Stimulated activated CD4-positive, alpha-beta T cell treated with anti-CD3 and anti-CD28 coated beads, Interleukin-1b, Interleukin-23, amount 100 ng/mL, for 1 hour (primary cell): ENCODE measurements at places on chromosomes 7 and 10.

DNA sequence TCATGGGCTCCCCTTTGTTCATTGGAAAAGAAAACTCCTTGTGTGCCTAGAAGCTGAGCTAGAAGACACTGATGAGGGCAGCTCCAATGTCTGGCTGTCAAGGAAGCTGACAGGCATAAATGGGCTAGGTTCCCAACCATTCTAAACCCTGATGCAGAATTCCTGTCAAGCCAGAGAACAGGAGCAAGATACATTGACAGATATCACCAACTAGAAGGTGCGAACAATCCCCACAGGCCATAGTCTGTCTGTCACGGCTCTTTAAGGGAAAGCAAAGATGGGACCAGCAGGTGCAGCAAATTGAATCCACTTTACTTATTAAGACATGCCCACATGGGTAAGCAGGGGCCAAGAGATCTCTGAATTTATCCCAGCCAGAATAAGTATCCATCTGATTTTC is 617.9 kb upstream of the POT1 start:
- no peak for DNase-seq

DNA sequence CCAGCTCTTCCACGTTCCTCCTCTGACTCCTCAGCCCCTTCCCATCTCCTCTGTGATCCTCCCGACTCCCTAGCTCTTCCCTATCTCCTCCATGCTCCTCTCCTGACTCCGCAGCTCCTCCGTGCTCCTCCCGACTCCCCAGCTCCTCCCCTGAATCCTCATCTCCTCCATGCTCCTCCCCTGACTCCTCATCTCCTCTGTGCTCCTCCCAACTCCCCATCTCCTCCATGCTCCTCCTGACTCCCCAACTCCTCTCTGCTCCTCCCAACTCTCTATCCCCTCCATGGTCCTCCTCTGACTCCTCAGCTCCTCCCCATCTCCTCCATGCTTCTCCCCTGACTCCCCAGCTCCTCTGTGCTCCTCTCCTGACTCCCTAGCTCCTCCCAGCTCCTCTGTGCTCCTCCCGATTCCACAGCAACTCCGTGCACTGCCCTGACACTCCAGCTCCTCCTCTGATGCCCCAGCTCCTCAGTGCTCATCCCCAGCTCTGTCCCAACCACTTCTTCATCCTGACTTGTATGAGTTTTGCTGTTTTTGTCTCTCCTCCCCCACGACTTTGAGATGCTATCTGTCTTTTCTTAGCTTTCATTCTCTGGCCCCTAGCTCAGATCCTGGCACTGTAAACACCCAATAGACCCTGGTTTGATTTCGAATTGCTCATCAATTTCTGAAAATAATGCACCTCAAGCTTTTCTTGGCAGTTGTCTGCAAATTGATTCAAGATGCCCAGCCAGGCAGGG is 38.3 kb downstream of the OAT start:
- no peak for DNase-seq

DNA sequence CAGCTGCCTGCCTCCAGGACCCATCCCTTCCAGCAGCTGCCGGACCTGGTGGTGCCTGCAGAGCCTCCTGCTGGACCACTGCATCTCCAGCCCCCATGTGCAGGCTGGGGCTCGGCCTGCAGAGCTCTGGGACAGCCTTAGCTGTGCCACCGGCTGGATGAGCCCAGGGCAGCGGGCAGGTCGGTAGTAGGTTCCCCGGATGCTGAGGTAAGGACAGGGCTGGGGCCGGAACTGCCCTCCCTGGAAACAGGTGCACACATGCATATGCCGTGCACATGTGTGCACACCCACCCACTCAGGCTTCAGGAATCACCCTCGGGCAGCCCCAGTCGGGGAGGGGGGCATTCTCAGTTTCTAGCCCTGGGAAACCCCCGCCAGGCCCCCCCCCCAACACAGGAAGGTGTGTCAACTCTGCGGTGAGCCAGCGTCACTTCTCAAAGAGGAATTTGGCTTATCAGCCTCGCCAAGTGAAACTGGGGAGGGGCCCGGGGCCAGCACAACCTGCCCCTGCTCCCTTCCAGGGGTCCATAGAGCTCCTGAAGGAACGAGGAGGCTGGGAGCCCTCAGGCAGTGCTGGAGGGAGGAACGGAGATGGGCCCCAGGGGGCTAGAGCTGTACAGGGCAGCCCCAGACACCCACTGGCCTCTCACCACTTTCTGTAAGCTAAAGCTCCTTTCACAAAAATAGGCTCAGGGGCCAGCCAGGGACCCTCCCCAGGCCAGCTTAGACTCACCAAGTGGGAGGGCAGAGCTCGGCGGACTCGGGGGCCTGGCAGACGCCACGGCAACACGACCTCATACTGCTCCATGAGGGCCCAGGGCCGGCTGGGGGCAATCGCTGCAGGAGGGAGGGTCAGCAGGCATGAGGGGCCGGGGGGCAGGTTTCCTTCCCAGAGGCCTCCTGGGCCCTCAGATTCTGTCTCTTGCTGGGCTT is 1.7 kb downstream of the ADAM8 start:
- peak; percentile 57 for DNase-seq

GRCh38 chr10:119693262-119693957 is 32.4 kb upstream of the INPP5F start:
- no peak for DNase-seq

DNA sequence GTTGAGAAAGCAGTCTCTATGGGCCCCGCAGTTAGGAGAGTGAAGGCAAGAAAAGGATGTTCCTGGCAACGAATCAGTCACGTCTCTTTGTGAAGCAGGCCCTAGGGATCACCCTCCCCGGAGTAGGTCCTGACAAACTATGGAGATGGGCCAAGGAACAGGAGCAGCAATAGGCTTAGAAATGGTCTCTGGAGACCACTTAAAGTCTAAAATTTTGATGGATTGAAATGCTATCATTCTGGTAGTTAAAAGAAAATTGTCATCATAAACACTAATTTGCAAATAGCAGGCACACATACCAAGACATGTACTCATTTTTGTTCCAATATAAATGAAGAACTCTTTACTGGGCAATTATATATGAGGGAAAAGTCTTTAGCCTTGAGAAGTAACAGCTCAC is 123.5 kb downstream of the ITGB8 start:
- no peak for DNase-seq

GRCh38 chr7:103051519-103051918 is 23.1 kb downstream of the FBXL13 start:
- DNase-seq: no peak

GRCh38 chr10:124124123-124124768 is 30.8 kb upstream of the CHST15 start:
- no peak for DNase-seq

DNA sequence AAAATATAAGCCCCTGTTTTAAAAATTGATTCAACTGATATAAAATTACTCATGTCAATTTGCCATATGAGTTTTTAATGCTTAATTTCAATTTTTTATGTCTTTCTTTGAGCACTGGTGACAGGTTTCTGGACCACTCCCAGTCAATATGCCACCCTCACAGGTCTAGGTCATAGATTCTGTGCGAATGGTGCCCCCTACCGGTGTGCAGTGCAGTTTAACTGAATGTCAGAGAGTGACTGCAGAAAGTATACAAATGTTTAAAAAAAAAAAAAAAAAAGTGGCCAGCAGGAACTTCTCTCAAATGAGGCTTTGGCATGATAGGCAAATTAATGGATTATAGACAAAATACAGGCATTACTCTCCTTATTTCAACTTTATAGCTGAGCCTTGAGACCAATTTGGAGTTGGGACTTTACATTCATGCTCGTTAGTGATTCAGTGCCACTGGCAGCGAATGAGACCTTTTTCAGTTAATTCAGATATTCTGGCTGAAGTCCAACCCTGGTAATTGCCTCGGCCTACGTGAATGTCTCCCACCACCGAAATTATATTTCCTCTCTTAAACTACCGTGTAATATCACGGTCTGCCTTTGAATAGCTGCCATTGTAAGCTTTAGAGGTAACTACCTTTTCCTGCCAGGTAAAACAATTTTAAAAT is 427.6 kb downstream of the PHTF2 start:
- DNase-seq: no peak

GRCh38 chr10:74145133-74145532 is 5.5 kb downstream of the AP3M1 start:
- DNase-seq: no peak

DNA sequence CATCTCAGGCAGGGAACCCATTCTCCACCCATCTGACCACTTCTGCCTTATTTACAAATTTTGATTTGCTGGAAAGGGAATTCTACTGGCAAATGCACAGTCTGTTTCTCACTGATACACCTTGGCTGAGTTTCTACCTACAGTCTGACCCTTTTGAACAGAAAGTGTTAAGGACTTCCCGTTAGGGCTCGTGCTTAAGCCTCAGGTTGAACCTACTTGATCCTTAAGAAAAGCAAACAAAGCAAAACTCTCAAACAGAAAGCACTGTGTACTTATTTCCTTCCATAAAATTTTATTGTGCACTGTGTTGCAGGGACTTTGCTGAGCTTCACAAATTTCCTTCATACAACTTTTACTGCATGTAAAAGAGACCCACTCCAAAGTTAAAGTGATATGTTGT is 367.8 kb downstream of the NRG3 start:
- no peak for DNase-seq

GRCh38 chr10:62696798-62697197 is 107.7 kb upstream of the ADO start:
- DNase-seq: no peak

- DNase-seq: no peak
These were observed 15.7 kb downstream of the SDHAF3 start for GRCh38 chr7:97133159-97133558.

- no peak for DNase-seq
These were observed 11.5 kb upstream of the YAE1 start for GRCh38 chr7:39554583-39555165.

DNA sequence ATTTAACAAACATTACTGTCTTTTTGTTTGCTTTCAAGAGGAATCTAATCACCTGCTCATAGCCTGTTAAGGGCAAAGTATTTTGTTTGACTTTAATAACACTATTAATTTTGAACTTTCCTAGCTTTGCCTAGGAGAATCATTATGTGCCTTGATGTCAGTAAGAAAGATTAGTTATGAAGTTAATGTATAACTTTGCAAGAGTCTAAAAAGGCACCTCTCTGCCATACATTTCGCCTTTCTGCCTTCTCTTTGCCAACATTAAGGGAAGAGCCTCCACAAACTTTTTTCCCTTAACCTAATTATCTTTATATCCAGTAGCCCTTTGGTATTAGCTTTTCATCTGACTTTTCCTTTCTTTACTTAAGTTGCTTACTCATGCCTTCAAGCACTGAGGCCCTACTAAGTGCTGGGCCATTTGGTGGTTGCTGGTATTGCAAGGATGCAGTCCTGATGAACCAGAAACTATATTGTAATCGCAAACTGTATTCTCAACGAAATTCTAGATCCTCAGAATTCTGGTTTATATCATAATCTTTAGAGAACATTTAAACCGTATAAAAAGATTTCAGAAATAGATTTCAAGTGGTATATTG is 108.5 kb downstream of the SND1 start:
- no peak for DNase-seq

DNA sequence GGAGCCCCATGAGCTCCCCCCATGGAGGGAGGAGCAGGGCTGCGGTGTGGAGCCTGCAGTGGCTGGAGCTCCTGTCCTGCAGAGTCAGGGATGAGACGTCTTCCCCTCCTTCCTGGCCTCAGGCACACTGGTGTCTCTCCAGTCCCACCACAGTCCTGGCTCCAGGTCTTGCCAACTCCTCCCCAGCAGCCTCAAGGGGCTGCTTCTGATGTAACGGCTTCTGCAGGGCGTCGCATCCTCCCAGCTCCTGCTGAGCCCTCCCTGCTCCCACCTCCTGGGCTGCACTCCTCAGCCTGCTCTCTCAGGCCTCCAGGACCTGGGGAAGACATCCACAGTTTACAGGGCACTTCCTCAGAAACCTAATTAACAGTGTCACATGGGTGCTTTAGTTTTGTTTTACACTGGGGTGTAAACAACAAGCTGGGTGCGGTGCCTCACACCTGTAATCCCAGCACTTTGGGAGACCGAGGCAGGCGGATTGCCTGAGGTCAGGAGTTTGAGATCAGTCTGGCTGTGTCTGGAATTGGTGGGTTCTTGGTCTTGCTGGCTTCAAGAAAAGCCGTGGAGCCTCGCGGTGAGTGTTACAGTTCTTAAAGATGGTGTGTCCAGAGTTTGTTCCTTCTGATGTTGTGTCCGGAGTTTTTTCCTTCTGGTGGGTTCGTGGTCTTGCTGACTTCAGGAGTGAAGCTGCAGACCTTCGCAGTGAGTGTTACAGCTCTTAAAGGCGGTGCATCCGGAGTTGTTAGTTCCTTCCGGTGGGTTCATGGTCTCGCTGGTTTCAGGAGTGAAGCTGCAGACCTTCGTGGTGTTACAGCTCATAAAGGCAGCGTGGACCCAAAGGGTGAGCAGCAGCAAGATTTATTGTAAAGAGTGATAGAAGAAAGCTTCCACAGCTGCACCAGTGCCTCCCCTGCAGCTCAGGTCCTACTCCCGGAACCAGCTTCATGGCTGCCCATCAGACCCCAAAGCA is 95.0 kb downstream of the PAXIP1 start:
- no peak for DNase-seq

GRCh38 chr10:128258421-128258976 is 132.3 kb upstream of the MKI67 start:
- no peak for DNase-seq

GRCh38 chr10:70212879-70213278 is 20.4 kb downstream of the PPA1 start:
- DNase-seq: no peak

- DNase-seq: no peak
These were observed 305.1 kb upstream of the PITRM1 start for GRCh38 chr10:3477683-3478082.

- DNase-seq: no peak
These were observed 2.4 kb downstream of the GNG11 start for GRCh38 chr7:93923942-93924341.

GRCh38 chr10:18500576-18500975 is 150.8 kb downstream of the NSUN6 start:
- DNase-seq: no peak

DNA sequence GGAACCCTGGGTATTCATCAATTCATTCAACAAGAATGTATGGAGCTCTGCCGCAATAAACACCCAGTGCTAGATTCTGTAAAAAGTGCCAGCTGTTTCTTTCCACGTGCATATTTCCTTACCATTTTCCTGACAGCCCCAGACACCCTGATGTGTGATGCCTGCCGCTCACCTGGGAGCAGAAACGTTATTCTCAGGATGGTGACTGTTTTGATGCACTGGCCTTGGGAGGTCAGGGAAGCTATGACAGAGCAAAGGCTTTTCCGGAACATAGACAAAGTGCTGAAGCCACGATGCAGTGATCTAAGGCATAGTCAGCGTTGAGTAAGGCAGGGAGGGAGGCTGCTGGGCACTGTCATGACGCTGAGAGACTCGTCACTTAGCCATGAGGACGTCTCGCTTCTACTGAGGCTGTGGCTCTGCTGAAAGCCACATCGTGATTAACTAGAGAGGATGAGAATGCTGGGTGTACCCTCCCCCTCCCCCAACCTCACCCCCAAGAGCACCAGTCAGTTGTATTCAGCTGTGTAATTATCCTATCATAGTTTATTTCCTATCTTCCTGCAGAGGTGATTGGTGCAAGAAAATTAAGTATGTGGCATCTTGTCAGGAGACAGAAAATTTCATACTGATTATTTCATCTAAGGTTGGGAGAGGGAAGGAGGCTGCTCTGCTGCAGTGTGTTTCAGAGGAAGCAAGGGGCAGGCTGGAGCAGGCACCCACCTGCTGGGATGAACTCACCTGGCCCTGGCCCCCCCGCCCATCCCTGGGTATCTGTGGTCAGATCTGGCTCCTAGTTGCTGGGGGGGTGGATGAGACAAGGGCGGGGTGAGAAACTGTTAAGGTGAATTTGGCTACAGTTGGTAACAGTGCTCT is 48.8 kb upstream of the SMNDC1 start:
- DNase-seq: no peak

- no peak for DNase-seq
These were observed 31.2 kb downstream of the ABLIM1 start for GRCh38 chr10:114626841-114627240.
